NCI-H1417 (cell line): ENCODE measurements at places on chromosomes 12 and 14.

GRCh38 chr14:70827752-70828151 is 18.4 kb upstream of the MAP3K9 start:
- no peak for DNase-seq

DNA sequence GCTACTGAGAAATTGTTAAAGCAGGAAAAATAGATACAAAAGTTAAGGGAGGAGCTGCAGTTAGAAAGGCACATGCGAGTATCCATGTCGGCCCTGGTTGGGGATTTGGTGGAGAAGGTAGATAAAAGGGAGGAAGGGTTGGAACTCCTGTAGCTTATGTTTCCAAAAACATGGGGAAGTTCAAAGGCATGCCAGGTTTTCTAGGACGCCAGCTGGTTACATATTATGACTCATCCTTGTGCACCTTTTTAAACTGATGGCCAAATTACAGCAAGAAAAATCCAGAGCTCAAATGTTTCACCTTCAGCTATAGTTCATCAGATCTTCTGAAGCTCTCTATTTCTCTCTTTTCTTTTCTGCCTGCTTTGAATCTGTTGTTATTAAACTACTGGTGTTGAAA is 13.2 kb upstream of the MAP4K5 start:
- DNase-seq: no peak

GRCh38 chr12:20375560-20375959 is 7.2 kb downstream of the PDE3A start:
- DNase-seq: no peak

DNA sequence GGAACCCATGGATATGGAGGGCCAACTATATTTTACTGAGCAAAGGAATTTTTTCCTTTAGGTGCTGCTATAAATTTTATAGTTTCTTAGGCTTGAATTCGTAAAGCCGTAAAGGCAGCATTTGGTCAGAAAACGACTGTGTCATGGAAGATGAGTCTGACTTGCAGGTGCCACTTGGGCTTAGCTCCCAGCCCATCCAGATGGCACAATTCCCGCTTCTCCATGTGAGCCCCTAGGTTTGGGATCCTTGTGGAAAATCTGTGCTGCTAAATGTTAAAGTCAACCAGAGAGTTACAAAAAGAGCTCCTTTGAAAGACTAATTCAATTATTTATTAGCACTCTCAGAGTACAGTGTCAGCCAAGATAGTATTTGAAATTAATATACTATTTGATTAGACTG is 120.1 kb upstream of the NPAS3 start:
- no peak for DNase-seq

DNA sequence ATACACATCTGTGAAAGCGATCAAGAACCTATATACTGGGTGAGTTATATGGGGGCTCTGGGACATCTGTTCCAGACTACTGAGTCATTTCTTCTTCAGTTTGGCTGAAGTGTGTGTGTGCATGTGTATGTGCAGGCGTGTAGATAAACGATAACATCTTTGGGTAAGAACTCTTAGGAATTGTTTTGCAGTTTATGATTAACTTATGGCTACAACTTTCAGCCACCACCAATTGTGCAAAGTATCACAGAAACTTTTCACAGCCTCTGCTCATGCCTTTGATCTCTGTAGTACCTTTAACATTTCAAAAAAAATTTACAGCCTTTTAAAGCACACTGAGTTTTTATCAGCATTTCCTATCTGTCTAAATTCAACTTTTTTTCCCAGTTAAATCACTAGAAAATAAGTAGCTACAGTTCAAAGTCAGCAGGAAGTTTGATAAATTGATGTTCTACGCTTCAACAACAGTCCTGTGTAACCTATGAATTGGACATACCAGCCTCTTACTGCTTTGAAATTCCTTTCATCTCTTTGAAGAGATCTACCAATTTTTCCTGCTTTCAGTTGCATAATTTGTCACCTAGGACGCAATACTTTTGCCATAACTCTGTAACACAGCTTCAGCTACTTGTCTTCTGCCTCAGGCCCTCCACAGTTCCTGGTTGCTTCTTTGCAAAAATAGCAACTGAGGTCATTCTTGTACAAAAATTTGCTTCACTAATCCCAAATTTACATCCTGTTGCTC is 43.0 kb downstream of the PPM1H start:
- DNase-seq: no peak

- no peak for DNase-seq
Observed at GRCh38 chr12:56081393-56082347, 1.7 kb downstream of the ERBB3 start.

- peak; percentile 90 for DNase-seq
Observed at GRCh38 chr12:18250313-18250916, 10.9 kb upstream of the PIK3C2G start.

- no peak for DNase-seq
Observed at GRCh38 chr14:89953602-89954001, 928 bp downstream of the EFCAB11 start.

- DNase-seq: no peak
Observed at GRCh38 chr14:64923015-64923414, 8.8 kb downstream of the CHURC1 start.

GRCh38 chr14:105078294-105078693 is 13.1 kb upstream of the GPR132 start:
- DNase-seq: no peak

- DNase-seq: peak; percentile 66
Observed at GRCh38 chr14:97382616-97383226, 585.5 kb downstream of the VRK1 start.

GRCh38 chr12:125013816-125014442 is 20.5 kb downstream of the BRI3BP start:
- no peak for DNase-seq

GRCh38 chr12:124650912-124651311 is 83.5 kb upstream of the NCOR2 start:
- DNase-seq: no peak

DNA sequence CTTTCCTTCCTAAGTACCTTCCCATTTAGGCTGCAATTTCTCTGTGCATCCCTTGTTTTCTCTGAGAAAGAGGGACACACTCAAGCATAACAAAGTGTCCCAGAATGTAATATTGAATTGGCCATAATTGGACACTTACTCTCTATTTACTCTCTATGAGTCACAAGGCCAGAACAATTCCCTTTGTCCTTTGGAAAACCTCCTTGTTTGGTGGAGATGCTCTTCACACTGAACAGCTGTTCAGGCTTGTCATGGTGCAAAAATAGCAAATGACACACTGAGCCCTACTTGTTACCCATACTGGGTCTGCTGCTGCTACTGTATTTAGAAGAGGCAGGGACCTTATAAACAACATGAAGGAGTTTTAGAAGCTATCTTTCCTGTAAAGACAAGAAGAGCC is 1590.5 kb upstream of the TMEM132C start:
- DNase-seq: no peak

DNA sequence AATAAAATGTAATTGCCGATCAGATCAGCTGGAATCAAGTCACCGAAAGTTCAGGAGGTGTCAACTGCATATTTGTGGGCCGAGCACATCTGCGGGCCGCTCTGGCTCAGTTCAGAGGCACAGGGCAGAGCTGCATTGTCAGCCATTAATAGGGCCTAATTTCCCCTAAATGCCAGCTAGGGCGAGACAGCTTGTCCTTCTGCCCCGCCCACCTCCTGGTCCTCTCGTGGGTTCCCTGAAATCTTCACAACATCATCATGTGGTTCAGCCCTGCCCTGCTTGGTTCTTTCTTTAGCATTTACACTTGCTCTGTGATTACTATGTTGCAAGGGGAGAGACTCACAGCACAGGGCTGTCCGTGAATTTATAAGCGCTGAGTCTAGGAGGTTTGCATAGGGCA is 148.9 kb downstream of the CHST11 start:
- no peak for DNase-seq

GRCh38 chr12:20601668-20602280 is 93.4 kb upstream of the SLCO1C1 start:
- peak; percentile 73 for DNase-seq

DNA sequence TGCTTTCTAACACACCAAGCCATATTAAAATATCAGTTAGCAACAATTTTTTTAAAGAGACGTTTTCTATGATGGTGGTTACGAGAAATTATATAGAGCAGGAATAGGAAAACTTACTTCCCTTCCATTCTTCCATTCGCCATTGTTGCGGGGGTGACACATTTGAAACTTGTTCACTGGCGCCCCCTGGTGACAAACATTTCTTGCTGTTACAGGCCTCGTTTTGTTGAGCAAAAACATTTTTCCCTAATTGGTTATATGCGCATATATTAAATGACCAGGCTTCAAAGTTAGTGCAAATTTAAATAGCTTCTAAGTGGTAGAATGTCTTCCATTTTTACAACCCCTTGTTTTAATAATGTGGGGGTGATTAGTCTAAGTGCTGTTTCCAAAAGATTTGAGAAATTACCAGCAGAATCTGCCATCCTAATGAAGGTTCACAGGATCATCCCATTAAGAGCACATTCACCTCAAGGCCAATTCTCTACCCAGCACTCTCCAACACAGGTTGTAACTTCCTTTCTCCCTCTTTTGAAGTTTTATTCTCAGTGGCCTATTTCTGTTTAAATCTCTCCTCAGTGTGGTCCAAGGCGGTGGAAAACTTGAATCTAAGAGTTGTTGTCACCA is 1124.7 kb downstream of the FLRT2 start:
- peak; percentile 50 for DNase-seq

GRCh38 chr12:119783787-119784186 is 93.3 kb downstream of the CIT start:
- DNase-seq: no peak

DNA sequence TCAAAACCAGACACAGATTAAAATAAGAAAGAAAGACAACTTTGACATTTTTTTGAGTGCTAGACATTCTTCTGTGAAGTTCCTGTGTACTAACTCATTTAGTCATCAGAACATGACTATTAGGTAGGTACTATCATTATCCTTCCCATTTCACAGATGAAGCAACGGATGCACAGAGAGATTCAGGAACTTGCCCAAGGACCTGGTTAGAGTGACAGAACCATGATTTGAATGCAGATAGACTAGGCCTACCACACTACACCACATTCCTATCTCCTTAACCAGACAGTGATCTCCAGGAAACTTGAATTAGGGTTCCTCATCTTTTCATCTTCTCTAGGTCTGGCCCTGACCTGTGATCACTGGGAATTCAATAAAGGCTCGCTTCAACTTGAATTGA is 54.4 kb upstream of the MED13L start:
- no peak for DNase-seq
